PC-9 (cell line): ENCODE measurements at places on chromosomes 4 and X. TPM values are rescaled to one million over a fixed set of nuclear protein-coding genes. Genes with fewer than 3 reads are reported as not detected.
A peak's percentile ranks its signal among the peaks of the same experiment; 100 is the strongest.

- H3K27me3 ChIP-seq: no peaks in the 10 kb centered on the region
- no peaks in the 10 kb centered on the region for H3K4me1 ChIP-seq
- no peak overlapping the region for H3K27ac ChIP-seq
- DNase-seq: no peak
Observed at GRCh38 chr4:53183754-53184153, 182.1 kb downstream of the SCFD2 start.

DNA sequence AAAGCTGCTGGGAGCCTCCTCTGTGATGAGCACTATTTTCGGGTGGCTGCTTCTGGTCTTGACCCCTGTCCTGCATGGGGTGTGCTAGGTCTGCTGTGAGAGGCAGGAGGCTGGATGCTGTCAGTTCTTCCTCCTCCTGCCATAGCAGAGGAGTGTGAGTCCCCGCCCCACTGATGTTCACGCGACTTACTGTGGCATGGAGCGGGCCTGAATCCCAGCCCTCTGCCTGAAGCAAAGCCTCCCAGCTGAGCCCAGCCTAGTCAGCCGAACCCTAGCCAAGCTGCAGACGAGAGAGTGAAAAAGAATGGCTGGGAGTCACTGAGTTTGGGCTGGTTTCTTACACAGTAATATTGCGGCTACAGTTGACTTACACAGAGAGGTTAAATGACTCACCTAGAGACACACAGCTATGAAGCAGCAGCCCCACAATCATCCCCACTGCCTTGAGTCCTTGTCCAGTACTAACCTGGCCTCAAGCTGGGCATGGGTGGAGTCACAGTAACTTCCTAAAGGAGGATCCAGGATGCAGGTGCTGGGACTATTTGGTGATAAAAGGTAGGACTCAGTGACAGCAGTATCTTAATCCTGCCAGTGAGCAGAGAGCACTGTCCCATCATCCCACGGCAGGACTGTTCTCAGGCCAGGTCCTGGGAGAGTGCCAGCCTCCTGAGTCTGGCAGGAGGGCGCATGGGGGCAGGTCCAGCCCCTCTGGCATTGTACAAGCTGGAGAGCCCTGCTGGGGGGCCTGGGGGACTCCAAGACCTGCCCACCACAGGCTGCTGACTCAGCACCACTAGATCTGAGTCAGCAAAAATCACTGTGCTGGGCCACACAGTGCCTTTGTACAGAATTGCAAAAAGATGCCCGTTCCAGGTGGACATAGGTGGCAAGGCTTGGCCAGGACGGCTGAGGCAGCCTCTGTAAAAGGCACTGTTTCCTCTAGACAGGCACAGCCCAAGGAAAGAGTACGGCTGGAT, 60.4 kb upstream of the CRMP1 start:
- no peaks in the 10 kb centered on the region for H3K4me1 ChIP-seq
- no peaks in the 10 kb centered on the region for H3K36me3 ChIP-seq
- no peak overlapping the region for H3K27ac ChIP-seq
- DNase-seq: no peak
- H3K27me3 ChIP-seq: peaks cover 92% of the 10 kb centered on the region
- no peak overlapping the region for H3K4me3 ChIP-seq

Gene ALB
- total RNA-seq: not detected in 2 replicates

Gene SLC9B1
- 0.60 TPM in 1 of 2 replicates, not detected in the other for total RNA-seq

Gene SSX2
- total RNA-seq: 52.2 TPM in 1 of 2 replicates, not detected in the other

DNA sequence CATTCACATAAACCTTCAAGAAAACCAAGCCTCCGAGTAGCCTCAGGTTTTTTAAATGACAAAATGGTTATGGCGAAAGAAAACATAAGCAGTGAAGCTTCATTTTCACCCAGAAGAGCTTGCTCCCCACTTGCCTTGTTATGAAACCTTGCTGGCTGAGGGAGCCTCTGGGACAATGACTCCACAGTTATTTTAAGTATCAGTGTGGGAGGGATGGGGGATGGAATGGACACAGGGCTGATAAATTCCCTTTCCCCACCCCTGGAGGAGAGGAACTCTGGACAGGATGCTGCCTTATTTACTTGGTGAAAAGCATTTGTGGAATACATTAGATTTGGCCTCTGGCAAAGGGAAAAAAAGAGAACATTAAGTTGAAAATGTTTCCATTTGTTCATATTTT, 220.7 kb upstream of the CNKSR2 start:
- no peak overlapping the region for H3K27ac ChIP-seq
- no peak for DNase-seq
- no peaks in the 10 kb centered on the region for H3K4me1 ChIP-seq
- no peaks in the 10 kb centered on the region for H3K27me3 ChIP-seq
- no peaks in the 10 kb centered on the region for H3K36me3 ChIP-seq

DNA sequence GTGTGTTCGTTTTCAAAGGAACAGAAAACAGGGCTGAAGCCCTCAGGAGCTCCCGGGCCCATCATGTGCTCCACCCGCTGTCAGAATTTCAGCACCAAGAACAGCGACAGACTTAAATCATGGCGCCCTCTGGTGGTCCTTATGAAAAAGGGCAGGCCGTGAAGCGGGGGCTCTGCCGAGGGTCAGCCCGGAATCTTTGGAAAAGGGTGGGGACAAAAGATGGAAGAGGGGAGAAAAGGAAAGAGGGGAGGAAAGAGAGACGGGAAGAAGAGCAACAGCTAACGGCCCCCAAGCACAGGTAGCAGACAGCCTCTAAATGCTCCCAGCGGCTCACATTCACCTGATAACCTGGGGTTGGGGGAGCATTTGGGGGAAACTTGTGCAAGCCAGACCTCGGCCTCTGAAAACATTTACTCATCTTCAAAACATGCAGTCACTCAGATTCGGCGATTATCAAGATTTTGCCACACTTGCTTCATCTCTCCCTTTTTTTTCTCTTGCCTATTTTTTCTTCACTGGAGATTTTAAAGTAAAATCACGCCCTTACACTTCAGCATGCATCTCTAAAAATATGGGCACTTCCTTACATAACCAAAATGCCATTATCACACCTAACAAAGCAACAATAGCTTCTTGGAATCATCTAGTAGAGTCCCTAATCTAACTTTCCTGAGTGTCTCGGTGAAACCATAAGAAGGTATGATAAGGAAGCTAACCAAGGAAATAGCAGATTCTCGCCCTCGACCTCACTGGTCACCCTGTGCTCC, 28.1 kb upstream of the MAN2B2 start:
- H3K4me1 ChIP-seq: no peaks in the 10 kb centered on the region
- no peaks in the 10 kb centered on the region for H3K27me3 ChIP-seq
- no peaks in the 10 kb centered on the region for H3K36me3 ChIP-seq
- DNase-seq: peak; percentile 37

DNA sequence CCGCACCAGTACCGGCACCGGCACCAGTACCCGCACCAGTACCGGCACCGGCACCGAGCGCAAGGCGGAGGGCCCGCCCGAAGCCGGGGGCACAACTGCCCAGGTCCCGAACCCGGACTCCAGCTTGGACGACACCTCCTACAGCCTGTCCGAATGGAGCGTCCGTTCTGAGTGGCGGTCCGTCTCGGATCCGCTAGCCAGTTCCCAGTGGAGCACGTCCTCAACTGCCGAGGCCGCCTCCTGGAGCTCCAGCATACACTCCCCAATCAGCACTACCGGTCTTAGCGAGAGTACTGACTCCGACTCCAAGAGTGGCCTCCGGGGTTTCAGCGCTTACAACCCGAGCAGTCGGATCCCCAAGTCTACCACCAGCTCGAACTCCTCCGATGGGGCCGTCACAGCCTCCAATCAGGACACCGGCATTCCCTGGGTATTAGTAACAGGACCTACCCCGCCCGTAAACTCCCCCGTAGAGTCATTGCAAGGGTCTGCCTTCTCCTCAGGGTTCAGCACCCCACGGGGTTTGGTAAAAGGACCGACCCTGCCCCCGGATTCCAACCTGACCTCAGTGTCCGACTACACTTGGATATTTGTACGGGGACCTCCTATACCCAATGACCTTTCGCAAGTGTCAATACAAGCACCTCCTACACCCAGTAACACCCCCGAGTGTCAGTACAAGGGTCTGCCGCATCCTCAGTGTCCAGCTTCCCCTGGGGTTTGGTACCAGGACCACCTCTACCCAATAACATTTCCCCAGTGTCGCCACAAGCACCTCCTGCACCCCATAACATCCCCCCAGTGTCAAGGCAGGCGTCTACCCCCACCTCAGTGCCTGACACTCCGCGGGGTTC, 721 bp upstream of the MAOA start:
- no peaks in the 10 kb centered on the region for H3K27me3 ChIP-seq
- DNase-seq: no peak
- H3K4me1 ChIP-seq: no peaks in the 10 kb centered on the region
- H3K4me3 ChIP-seq: peak overlapping the region; percentile 56
